ENCODE measurements at places on chromosomes 4 and X.

GRCh38 chr4:76420762-76421581 is at the start of gene CCDC158:
CCDC158 (minus strand) TSS chr4:76421141; CDS start chr4:76403207, 17,934 bp downstream.
- no peak for DNase-seq

- DNase-seq = no peak
Observed at GRCh38 chr4:7156761-7157488, 35.4 kb upstream of the SORCS2 start.

DNA sequence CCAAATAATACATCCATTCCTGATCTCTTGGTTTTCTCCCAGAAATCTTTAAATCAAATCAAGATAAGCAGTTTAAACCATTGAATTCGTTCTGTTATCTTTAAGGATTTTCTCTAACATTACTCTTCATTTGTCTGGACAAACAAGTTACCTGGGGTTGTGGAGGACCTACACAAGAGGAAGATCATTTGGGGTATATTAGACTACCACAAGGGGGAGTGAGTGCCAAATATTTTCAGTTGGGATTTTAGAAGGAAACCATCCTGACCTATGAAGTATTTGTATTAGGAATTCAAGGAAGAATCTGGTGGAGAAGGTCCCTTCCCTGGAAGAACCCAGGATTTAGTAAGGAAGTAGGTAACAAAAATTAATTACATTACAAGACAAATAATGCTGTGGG is 12.0 kb upstream of the DCHS2 start:
- no peak for DNase-seq

DNA sequence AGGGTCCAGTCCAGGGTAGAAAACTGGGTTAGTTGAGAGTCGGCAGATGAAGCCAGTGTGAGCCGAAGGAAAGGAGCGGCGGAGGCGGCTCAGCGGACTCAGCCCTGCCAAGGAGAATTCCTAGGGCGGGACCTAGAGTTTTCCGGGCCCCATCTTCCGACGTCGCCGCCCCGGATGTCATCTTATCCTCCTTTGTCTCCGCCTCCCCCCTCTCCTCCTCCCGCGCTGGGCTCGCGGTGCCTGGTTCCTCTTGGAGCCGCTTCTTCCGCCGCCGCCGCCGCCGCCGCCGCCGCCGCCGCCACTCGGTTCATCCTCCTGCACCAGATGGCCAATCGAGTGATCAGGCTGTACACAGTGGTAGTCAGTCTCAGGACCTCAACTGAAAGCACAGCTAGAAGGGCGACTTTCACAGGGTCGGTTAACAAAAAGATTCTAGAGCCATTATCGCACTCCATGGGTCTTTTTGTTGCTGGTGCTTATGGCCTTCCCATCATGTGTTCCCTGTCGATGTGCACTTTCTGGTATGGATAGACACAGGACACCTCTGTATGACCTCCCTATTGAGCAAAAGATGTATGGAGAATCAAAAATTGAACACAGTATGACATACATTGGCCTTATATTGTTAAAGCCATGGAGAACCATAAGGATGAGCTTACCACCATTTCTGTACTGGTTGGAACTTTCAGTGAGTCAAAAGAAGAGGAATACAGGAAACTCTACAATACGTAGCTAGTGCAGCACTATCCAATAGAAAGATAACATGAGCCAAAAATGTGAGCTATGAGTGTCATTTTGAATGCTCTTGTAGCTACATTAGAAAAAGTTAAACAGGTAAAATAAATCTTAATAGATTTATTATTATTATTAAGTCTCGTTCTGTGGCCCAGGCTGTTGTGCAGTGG is 32.4 kb upstream of the THOC2 start:
- DNase-seq = peak; percentile 57

GRCh38 chrX:13285229-13285628 is 34.6 kb downstream of the ATXN3L start:
- DNase-seq = no peak

GRCh38 chrX:96405842-96406241 is 278.8 kb upstream of the DIAPH2 start:
- DNase-seq = no peak

- no peak for DNase-seq
Observed at GRCh38 chrX:65925005-65925404, 114.9 kb downstream of the VSIG4 start.

DNA sequence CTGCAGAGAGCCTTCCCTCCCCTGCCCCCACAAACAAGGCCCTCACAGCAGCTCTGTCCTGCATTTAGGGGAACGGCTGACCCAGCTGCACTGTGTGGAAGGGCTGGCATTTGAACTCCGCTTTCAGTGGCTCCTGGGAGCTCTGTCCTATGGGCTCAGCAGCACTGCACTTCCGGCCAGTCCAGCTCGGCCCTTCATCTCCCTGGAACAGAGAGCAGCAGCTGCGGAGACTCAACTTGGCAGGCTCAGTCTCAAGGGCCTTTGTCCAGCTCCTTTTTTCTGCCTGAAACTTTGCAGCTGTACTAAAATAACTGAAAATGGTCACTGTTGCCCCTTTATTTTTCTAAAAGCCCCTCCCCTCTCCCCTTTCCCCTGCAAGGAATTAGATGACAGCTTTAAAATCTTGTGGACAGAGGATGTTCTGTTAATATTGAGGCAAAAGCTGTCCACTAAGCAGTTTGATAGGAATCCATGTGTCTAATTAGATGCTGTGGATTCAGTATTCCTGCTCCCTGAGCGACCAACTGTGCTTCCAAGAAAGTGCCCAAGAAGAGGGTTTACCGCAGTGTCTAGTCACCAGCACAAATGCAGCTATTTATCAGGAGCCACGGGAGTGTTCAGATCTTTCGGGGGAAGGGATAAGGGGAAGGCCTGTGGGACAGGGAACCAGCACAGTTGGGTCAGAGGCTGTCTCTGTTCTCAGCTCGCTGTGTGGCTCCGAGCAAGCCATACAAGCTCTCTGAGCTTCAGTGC is 133.1 kb downstream of the AFAP1 start:
- DNase-seq = no peak

GRCh38 chr4:110354460-110354859 is 121.5 kb upstream of the ENPEP start:
- DNase-seq = no peak

DNA sequence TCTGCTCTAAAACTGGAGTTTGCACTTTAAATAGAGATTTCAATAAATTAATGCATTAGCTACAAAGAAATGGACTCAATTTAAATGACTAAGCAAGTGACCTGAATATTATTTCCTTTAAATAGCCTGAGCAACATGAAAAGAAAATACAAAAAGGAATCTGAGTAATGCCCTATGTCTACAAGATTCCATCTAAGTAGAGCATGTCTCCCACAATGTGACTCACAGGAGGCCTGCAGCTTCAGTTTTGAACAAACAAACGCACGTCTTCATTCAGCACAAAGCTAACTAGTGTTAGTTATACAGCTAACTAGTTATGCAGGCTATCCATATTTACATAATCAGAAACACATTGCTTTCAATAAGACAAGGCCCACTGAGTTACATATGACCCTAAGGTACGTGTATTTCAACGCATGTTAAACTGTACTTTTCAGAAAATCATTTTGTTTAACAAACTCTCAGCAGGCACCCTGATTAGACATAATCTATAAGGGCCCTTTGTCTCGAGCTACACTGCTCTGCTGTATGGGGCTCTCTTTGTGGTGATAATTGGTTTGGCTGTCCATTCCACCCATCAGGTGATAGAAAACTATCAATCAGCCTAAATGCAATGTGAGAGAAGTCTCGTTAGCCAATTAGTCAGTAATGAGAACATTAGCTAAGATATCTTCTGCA is 116.5 kb downstream of the MAML3 start:
- no peak for DNase-seq

- no peak for DNase-seq
Observed at GRCh38 chr4:111639876-111640275, 505.4 kb upstream of the FAM241A start.

- no peak for DNase-seq
Observed at GRCh38 chr4:25976780-25977179, 62.8 kb downstream of the SMIM20 start.

DNA sequence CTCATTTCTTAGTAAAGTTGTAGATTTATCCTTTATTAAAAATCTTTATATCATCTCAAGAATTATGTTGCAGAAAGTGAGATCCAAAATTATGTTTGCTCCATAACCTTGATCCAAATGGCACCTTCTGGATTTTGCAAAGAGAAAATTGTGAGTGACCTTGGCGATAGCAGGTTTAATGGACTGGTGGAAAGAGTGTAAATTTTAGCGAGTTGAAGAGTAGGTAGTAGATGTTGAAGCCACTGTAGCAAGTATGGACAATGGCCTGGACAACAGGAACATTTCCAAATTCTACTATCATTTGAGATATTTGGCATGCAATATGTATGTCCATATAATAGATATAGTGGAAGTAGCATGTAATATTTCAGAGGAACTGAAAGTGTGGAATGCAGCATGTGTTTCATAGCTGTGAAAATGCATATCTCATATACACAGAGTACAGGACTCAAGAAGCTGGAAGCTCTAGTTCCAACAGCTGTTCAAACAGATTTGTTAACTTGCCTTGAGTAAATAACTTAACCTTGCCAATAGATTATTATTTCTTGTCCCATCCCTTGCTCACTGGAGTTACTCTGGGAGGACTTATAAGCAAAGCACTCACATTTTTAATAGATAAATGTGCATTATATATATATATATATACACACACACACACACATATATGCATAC is 152.5 kb upstream of the TLL1 start:
- no peak for DNase-seq

DNA sequence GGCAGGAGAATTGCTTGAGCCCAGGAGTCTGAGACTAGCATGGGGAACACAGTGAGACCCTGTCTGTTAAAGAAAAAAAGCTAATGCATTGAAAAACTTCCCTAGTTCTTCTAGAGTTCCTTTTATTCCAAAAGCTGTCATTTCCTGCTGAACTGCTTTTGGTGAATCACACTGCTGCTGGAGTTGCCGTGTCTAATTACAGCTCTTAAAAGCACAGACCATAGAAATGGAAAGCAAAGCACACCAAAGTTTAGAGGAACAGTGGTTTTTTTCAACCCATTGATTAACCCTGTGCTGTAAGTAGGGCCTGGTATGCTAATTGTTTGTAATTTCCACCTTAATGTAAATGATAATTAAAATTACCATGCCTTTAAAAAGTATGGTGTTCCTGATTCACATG is 52.4 kb downstream of the SEPTIN11 start:
- DNase-seq = no peak

DNA sequence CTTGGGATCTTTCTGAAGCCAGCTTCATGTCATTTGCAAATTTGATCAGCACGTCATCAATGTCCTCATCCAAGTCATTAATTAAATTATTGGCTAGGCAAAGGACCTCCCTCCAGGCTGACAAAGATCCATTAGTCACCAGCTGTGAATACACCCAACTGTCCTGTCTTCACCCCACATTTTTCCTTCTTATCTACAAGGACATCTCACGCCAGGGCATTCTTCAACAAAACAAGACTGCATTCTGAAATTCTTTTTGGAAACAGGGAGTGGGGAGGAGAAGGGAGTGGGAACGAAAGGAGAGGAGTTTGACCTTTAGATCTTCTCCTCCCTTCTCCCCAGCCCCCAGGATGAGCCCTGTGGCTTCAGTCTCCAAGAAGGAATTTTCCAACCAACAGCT is 32.7 kb downstream of the NLGN3 start:
- no peak for DNase-seq

GRCh38 chr4:138053641-138054301 is 188.4 kb downstream of the SLC7A11 start:
- no peak for DNase-seq

DNA sequence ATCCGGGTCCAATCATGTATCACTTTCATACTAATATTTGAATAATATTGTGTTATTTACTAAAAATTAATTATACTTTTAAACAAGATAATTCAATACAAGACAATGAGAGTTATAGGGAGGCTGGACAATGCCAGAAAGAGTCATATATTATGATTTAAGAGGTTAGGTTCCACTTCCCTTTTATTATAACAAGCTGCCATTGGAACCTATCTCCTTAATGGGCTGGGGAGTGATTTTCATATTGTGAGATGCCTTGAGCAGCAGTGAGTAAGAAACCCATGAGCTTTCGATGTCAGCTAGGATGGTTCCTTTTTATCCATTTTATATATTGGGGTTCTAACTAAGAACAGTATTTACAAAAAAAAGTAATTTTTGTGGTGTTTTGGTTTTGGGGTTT is 91.8 kb downstream of the MAB21L2 start:
- DNase-seq = no peak

GRCh38 chrX:81779701-81780100 is 577.8 kb downstream of the SH3BGRL start:
- no peak for DNase-seq

GRCh38 chrX:155767051-155767875 is 113.9 kb upstream of the VAMP7 start:
- no peak for DNase-seq

- DNase-seq = no peak
Observed at GRCh38 chr4:91936311-91936710, 367.5 kb upstream of the GRID2 start.

- no peak for DNase-seq
Observed at GRCh38 chrX:108696690-108697089, 39.7 kb downstream of the IRS4 start.

DNA sequence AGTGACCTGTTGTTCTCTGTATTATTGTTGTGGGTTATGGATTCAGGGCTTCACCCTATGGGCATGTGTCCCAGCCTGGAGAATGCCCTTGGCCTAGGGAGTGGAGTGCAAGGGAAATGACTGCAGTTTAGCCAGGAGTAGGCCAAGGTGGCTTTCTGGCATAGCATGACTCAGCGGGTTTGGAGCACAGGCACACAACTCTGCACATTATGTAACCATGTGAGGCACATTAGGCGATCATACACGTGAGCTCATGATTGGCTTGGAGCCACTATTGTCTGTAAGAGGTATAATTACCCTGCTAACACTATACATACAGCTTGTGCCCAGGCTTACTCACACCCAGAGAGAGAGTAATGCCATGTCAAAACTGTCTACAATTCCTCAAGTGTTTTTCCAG is 35.1 kb upstream of the TACR3 start:
- DNase-seq = no peak

Measured in stimulated activated CD8-positive, alpha-beta memory T cell treated with anti-CD3 and anti-CD28 coated beads, Interleukin-2, amount 100 ng/mL, for 48 hours (primary cell).